ENCODE measurements at places on chromosomes 2 and 18.

GRCh38 chr2:7373156-7373555 is 455.9 kb downstream of the RNF144A start:
- DNase-seq = no peak

- DNase-seq = no peak
Observed at GRCh38 chr18:35753306-35753910, 171.9 kb downstream of the GALNT1 start.

- peak; percentile 60 for DNase-seq
Observed at GRCh38 chr2:64646007-64646880, 7.5 kb downstream of the SERTAD2 start.

DNA sequence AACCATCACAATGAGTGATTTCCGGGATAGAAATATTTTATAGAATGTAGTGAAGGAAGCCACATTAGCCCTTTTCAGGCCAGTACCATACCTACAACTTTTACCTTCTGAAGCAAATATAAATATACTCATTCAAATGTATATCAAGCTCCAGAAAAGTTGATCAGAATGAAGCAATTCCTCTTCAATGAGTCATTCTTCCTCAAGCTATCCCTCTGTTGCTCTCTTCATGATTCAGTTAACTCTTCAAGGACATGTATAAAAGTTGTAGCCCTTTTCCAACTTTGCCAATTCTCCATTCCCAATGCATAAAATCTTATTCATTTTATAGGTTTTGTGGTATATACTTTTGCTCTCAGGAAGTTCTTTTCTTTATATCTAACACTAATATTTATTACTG is 242.1 kb upstream of the RGPD4 start:
- no peak for DNase-seq

- DNase-seq = no peak
Observed at GRCh38 chr2:138867341-138867740, 87.2 kb upstream of the NXPH2 start.

GRCh38 chr2:224869601-224870233 is 153.6 kb upstream of the CCDC195 start:
- DNase-seq = peak; percentile 90

- DNase-seq = no peak
Observed at GRCh38 chr2:204240961-204241360, 304.3 kb upstream of the PARD3B start.

GRCh38 chr2:109110170-109110569 is 18.8 kb upstream of the SH3RF3 start:
- DNase-seq = no peak

GRCh38 chr2:183037074-183037552 is 1.1 kb downstream of the NCKAP1 start:
- DNase-seq = no peak

- DNase-seq = no peak
Observed at GRCh38 chr2:23751747-23752265, 175.1 kb downstream of the ATAD2B start.

GRCh38 chr2:19711470-19712372 is 190.1 kb downstream of the TTC32 start:
- peak; percentile 98 for DNase-seq

DNA sequence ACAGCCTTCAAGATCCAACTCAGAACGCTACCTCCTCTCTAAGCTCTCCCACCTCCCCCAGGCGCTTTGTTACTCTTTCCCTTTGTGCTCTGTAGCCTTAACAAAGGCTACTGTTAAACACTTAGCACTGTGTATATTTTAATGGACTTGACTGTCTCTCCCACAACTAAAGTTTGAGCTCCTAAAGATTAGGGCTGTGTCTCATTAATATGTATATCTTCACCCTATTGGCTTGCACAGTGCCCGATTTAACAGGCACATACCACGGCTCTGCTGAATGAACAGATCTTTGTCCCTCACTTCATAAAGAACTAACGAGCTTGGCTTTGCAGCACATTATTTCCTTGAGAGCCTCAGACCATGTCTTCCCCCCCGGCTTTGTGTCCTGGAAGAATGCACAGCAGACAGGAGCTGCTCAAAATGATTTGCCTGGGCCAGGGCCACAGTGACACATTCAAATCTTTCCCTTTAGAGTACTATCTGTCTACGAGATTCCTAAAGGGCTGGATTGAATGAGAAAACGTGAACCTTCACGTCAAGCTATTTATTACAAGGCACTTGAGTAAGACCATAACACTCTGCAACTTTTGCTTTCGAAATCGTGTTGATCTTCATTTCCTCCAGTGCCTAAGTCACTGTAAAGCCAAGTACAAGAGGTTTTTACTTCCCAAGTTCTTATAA is 22.1 kb downstream of the ABHD3 start:
- DNase-seq = no peak

GRCh38 chr18:11983592-11983991 is 2.3 kb downstream of the IMPA2 start:
- no peak for DNase-seq

- no peak for DNase-seq
Observed at GRCh38 chr2:17959833-17960232, 81.4 kb downstream of the KCNS3 start.

GRCh38 chr2:214180071-214180470 is 230.8 kb upstream of the VWC2L start:
- DNase-seq = no peak

GRCh38 chr2:134145519-134145918 is 108.4 kb upstream of the MGAT5 start:
- DNase-seq = no peak

- no peak for DNase-seq
Observed at GRCh38 chr18:73750052-73750451, 397.6 kb downstream of the FBXO15 start.

DNA sequence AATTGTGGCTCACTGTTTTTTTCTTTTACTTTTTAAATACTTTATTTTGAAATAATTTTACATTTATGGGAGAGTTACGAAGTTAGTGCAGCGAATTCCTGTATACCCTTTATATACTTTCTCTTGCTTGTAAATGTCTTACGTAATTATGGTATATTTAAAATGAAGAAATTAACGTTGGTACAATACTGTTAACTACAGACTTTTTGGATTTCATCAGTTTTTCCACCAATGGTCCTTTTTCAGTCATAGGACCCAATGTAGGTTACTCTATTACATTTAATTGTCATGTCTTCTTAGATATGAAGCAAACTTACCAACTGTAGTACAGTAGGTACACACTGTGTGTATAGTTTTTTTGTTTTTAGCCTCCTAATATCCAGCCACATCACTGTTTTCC is 76.3 kb downstream of the BOLA3 start:
- DNase-seq = no peak

- no peak for DNase-seq
Observed at GRCh38 chr2:54755641-54756326, 32.3 kb downstream of the EML6 start.

DNA sequence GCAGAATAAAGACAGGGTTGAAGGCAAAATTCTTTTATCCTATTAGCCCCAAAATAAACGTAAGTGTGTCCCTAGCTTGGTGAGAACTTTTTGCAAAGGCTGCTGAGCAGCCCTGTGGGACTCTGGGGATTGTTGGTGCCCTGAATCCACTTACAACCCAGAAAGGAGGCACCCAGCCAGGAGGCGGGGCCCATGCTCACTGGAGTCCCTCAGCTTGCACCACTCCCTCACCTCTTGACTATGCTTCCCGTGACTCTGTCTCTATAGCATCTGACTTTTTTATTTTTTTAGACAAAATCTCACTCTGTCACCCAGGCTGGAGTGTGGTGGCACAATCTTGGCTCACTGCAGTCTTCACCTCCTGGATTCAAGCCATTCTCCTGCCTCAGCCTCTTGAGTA is 15.8 kb upstream of the COL6A3 start:
- peak; percentile 56 for DNase-seq

GRCh38 chr2:120447127-120447785 is 101.3 kb downstream of the INHBB start:
- DNase-seq = no peak

GRCh38 chr2:207035875-207036274 is 96.6 kb downstream of the CPO start:
- DNase-seq = no peak

- DNase-seq = no peak
Observed at GRCh38 chr2:197247083-197247482, 63.5 kb downstream of the ANKRD44 start.

DNA sequence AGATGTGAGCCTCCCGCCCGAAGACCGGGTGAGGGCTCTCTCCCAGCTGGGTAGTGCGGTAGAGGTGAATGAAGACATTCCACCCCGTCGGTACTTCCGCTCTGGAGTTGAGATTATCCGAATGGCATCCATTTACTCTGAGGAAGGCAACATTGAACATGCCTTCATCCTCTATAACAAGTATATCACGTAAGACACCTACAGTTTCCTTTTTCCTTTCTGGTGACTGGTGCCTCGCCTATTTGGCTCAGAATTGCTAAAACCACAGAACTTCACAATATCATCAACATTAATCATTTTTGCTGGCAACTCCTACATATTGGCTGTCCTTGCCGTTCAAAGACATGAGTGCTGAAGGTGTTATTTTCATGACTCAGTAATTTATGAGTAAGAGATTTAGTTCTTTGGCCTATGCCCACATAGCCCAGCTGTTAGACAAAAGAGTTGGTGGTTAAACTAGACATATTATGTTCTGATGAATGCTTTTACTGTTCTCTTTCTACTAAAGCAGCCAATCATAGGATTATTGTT is 2.2 kb downstream of the STAMBP start:
- DNase-seq = peak; percentile 72

DNA sequence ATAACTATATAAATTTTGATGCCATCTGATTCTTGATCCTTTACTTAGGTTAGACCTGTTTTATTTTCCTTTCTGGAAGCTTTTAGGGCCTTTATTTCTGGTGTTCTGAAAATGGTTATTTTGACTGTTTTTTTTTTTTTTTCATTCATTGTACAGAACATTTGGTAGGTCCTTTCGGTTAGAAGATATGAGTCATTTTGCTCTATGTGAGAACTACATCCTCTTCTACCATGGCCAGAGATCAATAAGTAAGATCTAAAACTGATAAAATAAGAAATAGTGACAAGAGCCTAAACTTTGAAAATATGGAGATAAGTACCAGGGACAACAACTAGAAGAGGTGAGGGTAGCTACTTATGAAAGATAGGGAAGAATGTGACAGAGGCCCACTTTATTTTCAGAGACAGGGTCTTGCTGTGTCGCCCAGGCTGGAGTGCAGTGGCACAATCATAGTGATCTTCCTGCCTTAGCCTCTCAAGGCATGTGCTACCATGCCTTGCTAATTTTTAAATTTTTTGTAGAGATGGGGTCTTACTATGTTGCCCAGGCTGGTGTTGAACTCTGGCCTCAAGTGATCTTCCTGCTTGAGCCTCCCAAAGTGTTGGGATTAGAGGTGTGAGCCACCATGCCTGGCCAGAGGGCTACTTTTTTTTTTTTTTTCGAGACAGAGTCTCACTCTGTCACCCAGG is 66.5 kb downstream of the EIF2AK3 start:
- no peak for DNase-seq

DNA sequence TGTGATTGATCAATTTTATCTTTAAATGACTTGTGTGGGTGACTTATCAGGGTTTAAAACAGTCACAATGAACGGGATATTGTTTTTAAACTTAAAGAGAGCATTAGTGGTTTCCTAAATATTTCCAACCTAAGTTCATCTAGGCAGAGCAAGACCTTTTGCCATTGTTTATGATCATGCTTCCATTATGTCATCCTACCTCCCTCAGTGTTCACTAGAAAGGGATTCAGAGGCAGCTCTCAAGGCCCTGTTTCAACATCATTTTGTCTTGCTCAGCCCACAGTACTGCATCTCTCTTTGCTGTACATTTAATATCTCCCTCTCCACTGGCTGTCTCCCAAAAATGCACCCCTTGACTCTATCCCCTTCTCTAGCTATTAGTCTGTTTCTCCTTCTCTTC is 21.5 kb upstream of the PELI1 start:
- DNase-seq = peak; percentile 30

DNA sequence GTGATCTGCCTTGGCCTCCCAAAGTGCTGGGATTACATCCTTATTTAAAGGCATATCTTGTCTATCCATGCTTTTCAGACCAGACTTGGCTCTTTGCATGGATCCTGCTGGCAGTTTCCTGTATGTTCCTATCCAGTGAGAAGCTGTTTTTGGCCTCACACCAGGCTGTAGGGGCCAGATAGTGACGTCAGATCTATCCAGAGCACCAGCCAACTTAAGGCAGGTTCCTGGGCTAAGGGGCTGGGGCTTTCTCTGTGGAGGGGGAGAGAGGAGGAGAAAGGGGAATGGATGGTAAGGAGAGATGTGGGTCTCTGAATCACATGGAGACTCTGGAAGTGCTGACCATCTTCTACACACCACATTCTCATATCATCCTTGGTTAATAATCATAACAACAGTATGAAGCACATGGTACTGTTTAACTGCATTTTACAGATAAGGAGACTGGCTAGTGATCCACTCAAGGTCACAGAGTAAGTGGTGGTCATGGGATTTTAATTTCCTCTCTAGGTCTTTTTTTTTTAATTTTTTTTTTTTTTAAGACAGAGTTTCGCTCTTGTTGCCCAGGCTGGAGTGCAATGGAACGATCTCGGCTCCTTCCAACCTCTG is 2.0 kb upstream of the FAM117B start:
- DNase-seq = peak; percentile 12

DNA sequence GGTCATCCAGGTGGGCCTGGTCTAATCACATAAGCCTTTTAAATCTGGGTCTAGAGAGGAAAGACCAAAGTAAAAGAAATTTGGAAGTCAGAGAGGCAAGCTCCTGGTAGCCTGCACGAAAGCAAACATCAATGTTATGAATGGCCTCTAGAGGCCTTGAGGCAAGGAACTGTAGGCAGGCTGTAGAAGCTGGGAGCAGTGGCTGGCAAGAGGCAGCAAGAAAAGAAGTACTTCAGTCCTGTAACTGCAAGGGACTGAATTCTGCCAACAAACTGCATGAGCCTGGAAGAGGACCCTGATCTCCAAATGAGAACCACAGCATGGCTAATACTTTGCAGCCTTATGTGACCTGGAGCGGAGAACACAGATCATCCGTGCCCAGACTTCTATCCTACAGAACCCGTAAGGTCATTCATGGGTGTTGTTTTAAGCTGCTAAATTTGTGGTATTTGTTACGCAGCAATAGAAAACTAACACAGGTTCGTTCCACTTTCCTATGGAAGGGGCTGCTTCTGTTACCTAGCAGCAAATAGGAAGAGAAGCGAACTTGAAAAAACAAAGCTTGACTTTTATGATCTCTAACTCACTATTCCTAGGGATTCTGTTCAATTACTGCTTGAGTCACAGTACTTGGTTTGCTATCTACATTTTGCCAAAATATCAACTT is 1.2 kb downstream of the IMMT start:
- DNase-seq = no peak

GRCh38 chr18:31609886-31610285 is 18.2 kb downstream of the TTR start:
- no peak for DNase-seq

DNA sequence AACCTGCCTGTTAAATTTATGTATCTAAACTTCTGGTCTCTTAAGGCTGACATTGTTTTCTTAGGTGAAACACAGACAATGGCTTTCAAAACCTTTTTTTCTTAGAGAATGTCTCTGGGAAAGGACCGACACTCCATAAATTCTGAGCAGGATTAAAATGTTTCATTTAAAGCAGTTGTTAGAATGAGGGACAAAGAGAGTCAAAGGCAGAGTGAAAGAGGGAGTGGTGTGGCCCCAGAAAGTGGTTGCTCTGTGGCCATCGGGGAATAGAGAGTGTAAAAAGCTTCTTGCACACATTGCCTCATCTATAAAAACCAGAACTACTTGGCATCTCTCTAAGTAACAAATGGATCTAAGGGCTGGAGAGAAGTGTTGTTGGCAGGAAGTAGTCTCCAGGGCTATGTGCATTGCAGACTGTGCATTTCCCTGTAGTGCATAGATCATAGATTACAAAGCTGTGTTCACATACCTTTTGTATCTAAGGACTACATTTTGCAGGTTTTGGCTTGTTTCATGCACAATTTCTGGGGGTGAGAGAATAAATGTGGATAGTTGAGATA is 3.6 kb downstream of the RPRM start:
- DNase-seq = no peak
